Activated T-cell treated with anti-CD3 and anti-CD28 coated beads, Interleukin-2, amount 50 U/mL, for 72 hours (primary cell): ENCODE measurements at places on chromosomes 6 and 20.

- no peak for DNase-seq
Observed at GRCh38 chr6:35309611-35310264, 12.1 kb downstream of the DEF6 start.

GRCh38 chr20:1394686-1395085 is 1.8 kb upstream of the FKBP1A start:
- no peak for DNase-seq

DNA sequence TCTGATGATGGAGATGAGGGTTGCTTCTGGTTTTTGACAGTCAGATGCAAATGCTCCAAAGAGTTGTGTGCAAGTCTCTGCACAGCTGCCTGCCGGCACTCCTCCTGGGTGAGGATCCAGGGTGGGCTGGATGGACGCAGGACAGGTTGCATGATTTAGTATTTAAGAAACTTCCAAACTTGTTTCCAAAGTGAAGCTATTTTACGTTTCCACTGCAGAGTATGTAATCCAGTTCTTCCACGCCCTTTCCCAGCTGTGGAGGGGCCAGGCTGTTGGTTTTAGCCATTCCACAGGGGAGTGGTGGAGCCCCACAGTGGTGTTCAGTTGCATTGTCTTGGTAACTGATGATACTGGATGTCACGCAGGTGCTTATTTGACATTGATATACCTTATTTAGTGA is 157.3 kb downstream of the THBS2 start:
- DNase-seq: no peak

DNA sequence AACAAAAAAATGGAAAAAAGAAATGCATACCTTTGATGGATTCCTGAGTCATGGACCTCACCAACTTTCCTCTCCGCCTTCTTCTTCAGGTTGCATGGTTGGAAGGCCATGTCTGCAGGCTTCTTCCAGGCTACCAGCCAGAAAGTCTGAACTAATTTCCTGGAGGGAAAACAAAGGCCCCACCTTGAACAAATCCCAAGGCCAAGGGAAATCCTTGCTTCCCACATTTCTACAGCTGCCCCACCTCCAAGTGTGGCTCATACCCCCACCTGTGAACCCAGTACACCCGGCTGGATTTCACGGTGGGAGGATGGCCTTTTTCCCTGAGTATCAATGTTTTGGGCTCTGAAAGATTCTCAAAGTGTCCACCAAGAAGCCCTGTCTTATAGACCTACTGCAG is 22.4 kb downstream of the IL17A start:
- DNase-seq: no peak

DNA sequence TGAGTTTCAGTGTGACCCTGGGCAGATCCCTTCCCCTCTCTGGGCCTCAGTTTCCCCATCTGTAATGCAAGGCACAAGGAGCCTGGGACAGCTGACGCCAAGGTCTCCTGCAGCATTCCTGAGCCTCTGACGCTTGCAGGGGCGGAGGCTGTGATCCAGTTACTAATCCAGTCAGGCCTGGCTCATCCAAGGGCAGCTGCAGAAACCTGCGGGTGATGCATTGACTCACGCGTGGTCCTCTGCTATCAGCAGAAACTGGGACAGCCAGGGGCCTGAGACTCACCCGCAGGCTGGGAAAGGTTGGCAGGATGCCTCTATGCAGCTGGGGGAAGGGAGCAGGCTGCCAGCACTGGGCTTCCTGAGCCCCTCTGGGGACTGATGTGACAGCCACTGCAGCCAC is 65.0 kb upstream of the SIRPA start:
- no peak for DNase-seq

GRCh38 chr6:46584586-46584985 is 68.0 kb downstream of the CYP39A1 start:
- DNase-seq: no peak

DNA sequence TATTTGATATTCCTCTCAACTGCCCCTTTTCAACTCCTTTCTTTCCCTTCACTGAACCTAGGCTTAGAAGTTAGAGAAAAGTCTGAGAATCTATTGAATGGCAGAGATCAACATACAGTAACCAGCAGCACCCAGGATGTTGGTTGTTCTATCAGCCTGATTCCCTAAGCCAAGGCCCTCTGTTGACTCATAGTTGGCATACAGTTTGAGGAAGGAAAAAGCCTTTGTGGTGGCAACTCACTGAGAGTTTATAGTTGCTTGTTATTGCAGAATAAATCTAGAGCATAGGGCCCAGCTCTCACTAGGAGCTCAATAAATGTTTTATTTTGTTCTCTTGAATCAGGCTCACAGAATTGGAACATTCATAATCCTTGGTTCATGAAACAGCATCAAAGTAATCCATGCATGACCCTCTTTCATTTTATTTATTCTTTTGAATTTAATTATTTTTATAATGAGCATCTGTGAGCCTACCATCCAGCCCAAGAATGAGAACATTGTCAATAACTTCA is 119.1 kb upstream of the ADGRF1 start:
- DNase-seq: no peak

- no peak for DNase-seq
Observed at GRCh38 chr6:19472153-19472552, 365.0 kb upstream of the ID4 start.

- DNase-seq: no peak
Observed at GRCh38 chr6:72894091-72894490, 272.2 kb downstream of the KCNQ5 start.

- DNase-seq: no peak
Observed at GRCh38 chr6:109714611-109715010, 23.5 kb downstream of the FIG4 start.

- no peak for DNase-seq
Observed at GRCh38 chr20:52102126-52102525, 89.5 kb downstream of the ZFP64 start.

- DNase-seq: no peak
Observed at GRCh38 chr6:89409461-89410035, 2.5 kb downstream of the RRAGD start.

DNA sequence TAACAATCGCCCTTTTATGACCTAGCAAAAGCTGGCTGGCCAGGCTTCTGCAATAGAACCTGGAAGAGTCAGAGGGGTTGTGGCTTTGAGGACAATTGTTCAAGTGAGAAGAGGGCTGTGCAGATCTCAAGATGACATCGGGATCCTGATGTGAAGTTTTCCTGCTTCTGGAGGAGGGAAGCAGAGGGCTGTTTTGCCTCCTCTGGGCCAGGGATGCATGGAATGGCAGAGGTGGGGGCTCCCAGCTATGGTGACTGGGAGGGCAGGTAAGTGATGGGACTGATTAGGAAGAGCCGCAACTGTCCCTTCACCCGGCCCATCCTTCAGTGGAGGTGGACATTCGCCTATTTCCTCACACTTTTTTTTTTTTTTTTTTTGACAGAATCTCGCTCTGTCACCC is 43.4 kb upstream of the BLCAP start:
- DNase-seq: no peak

DNA sequence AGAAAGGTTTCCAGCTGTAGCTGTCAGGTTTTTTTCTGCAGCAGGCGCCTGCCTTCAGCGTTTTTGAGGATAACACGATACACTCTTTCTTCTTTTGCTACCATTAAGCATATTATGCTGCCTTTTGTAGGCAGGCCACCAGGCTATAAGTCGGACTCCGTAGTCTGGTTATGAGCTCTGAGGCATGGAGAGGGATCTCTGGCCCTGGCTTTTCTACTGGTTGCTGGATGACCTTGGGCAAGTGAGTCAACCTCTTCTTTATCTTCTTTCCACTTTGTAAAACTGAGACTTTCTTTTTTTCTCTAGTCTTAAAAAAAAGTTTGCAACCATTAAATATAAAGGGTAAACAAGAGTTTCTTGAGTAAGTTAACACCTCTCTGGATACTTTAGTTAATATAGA is 120.2 kb downstream of the BCKDHB start:
- DNase-seq: no peak

DNA sequence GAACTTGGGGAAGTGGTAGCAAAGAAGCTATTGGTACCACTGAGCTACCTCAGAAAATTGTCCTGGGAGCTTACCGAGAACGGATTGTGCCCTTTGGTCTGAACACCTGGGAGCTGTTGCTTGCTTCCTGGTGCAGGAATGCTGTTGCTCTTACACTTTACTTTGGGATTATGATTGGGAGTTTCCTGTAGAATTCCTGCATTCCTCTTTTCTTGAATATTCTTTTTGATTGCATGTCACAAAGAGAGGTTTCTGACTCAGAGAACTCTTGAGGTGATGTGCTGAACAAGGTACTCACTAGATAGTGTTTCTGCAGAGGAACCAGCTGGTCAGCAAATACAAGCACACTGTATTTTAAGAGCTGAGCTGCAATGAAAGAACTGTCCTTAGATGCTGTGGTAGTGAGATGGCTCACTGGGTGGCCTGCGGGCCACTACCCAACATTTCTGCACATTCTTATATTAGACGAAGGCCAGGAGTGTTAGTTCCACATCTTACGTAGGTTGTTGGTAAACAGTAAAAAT is 35.0 kb downstream of the LRRC1 start:
- no peak for DNase-seq

GRCh38 chr6:87675004-87675681 is 26.9 kb downstream of the AKIRIN2 start:
- DNase-seq: no peak

- peak; percentile 51 for DNase-seq
Observed at GRCh38 chr6:170291271-170292110, 613 bp upstream of the DLL1 start.

DNA sequence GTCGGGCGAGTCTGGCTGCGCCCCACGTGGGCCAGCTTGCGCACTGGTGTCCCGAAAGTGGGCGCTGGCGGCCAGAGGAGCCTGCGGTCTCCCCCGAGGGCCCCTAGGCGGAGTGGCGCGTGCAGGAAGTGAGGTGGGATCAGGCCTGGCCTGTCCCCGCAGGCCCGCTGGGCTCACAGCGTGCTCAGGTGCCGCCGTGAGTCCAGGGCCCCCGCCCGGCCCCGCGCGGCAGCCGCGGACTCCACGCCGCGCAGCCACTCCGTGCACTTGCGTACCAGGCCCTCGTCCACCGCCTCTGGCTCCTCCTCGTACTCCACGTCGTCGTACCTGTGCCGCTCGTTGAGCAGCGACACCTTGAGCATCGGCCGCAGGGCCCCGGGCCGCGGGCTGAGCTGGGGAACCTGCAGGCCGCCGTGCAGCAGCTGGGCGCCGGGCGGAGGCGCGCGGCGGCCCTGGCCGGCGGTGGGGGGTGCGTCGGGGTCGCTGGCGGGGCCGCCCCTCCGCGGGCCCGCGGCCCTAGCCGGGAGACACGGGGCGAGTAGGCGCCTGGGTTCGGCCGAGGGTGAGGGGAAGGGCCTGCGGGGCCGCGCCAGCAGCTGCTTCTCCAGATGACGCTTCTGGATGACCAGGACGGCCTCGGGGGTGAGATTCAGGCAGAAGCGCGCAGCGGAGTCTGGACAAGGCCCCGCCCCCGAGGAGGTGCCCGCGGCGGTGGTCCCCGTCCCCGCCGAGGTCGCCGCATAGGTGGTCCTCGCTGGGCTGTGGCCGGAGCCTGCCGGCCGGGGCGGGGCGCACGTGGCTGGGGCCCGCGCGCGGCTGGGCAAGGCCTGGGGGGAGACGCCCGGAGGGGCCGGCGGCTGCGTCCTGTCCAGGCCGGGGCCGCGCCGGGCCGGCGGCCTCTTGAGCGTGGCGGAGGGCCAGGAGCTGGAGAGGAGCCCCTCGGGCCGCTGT is 835 bp downstream of the PRR18 start:
- DNase-seq: peak; percentile 27

- DNase-seq: no peak
Observed at GRCh38 chr6:158068893-158069799, 87.5 kb downstream of the SYNJ2 start.

GRCh38 chr6:142458836-142459235 is 157.0 kb downstream of the ADGRG6 start:
- DNase-seq: no peak

- DNase-seq: no peak
Observed at GRCh38 chr20:64226686-64227580, 28.6 kb upstream of the PCMTD2 start.

DNA sequence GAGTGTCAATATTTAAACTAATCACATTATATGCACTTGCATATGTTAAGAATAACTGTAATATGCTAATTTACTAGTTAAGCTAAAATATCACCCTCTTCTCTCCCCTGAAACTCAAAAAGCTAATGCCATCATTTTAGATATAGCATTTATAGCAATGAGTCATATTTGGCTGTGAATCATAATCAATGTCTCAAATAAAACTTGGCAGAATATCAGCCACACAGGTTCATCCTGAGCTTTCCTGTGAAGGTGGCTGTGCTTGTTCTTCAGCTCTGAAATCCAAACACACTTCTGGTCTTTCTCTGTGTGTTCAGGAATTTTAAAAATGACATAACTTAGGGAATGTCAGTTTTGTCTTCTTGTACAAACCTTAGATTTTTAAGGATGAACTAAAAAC is 12.8 kb upstream of the PNRC1 start:
- no peak for DNase-seq

- no peak for DNase-seq
Observed at GRCh38 chr6:106431972-106432371, 71.5 kb downstream of the CRYBG1 start.

DNA sequence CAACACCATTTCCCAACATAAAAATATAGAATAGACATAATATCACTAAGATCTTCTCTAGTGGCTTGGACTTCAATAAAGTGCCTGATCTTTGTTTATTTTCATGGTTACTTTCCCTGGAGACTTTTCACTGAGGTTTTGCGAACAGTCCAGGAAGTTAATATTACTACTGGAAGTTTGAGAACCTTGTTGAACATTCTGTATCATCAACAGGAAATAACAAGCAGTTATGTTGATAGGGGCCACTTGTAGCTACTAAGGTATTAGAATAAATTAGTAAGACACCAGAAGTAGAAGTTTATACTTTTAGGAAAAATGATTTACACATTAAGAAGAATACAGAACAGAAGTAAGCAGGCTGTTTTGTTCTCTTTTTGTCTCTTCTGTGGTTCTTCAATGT is 180.2 kb downstream of the TFAP2B start:
- no peak for DNase-seq

- no peak for DNase-seq
Observed at GRCh38 chr6:132364306-132365074, 36.8 kb downstream of the MOXD1 start.

DNA sequence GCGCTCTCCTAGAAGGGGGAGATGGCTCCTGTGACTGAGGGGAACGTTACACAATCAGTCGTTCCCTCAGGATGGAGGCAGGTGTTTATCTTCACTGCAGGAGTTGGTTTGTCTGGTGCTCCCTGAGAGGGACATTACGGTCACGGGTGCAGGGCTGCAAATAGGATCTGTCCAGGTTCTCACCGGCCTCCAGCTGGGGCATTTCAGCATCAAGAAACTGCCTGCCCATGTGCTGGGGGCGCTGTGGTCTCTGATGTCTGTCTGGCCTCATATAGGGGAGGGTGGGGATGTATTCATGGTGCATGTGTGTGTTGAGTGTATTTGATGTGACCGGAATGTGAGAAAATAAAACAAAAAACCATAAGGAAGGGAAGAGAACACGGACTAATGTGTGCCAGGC is 77.1 kb downstream of the TBC1D7 start:
- DNase-seq: no peak

GRCh38 chr6:11217360-11218101 is 14.9 kb downstream of the NEDD9 start:
- no peak for DNase-seq

GRCh38 chr6:157403686-157404051 is 22.7 kb downstream of the ZDHHC14 start:
- no peak for DNase-seq
